ENCODE measurements at places on chromosomes 5 and 9. TPM values are rescaled to one million over a fixed set of nuclear protein-coding genes. Genes with fewer than 3 reads are reported as not detected.

The PCDHGB1 gene
- 0.43 TPM for total RNA-seq

DNA sequence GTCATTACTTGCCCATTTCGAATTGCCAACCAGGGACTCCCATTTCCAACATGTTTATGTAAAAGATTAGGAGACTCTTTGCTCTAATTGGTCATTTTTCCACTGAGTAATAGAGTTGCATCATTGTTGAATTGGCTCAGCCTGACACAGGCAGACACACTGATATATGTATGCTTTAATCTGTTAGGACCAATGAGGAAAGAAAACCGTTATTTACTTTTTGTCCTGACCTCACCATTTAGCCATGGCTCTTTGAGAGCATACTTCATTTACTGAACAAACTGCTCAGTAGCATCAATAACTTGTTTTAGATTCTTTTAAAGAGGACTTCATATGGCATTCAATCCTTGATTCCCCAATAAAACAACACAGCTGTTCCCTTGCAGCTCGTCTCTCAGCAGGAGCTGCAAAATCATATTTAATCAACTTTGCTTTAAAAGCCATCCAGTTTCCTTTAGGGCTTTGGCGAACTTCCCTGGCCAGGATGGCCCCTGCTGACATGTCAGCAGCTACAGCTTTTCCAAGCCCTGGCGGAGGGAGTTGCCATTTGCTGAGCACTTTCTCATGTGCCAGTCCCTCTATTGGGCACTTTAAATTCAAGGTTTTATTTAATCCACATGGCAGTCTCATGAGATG, 251.5 kb upstream of the TNC start:
- peak; percentile 89 for DNase-seq

DNA sequence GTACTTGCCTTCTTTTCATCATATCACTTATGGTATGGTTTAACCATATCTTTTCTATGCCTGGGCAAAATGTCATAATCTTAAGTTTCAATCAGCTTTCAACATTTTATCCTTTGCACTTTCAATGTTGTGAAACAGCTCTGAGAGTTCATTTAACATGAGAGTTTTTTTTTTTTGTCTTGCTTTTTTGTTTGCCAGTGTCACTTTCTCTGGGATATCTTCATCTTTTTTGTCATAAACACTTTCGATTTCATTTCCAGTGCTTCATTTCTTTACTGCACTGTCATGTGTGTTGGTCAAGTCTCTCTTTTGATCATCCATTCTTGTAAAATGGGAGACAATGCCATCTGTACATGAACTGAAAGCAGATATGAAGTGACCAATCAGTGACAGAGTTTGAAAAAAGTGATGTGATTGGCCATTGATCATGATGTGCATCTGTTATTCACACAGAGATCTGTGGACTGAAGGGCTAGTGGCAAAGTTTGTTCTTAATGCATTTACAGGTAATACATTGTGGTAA, 7.5 kb upstream of the POU5F2 start:
- DNase-seq = no peak

DNA sequence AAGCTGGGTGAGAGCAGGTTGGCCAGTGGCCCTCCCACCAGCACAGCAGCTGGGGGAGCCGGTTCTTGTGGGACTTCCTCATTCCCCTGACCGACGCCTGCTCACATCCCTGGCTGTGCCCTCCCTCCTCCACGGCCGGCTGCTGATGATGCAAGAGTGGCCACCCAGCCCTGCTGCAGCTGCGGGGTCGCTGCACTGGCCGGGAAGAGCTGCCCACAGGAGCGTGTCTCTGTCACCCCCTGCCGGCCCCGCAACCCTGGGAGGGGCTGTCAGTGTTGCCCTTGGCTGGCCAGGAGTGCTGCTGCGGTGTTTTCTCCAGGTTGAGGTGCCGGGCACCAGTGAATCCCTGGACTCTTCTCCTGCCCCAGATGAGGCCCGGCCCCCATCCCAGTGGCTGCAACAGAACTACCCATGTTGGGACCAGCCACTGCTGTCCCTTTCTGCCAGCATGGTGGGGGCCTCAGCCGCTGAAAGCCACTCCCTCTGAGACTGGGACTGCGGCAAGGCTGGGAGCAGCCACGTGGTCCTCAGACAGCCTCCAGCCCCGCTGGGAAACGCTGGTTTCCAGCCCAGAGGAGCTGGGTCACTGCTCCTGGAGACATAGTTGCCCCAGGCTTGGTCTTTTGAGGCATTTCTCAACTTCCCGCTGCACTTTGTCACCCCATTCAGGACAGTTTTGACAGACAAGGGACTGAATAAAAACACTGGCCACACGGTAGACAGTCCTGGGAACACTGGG, 739 bp downstream of the CARD9 start:
- peak; percentile 40 for DNase-seq

The NMUR2 gene
- not detected for total RNA-seq

- peak; percentile 31 for DNase-seq
Measured at GRCh38 chr5:129664336-129664937, 83.5 kb upstream of the MINAR2 start.

The ACTBL2 gene
- 6.7 TPM for total RNA-seq

The MTX3 gene
- total RNA-seq = 6.7 TPM

GRCh38 chr5:169389318-169389717, 88.4 kb upstream of the SLIT3 start:
- DNase-seq = no peak

DNA sequence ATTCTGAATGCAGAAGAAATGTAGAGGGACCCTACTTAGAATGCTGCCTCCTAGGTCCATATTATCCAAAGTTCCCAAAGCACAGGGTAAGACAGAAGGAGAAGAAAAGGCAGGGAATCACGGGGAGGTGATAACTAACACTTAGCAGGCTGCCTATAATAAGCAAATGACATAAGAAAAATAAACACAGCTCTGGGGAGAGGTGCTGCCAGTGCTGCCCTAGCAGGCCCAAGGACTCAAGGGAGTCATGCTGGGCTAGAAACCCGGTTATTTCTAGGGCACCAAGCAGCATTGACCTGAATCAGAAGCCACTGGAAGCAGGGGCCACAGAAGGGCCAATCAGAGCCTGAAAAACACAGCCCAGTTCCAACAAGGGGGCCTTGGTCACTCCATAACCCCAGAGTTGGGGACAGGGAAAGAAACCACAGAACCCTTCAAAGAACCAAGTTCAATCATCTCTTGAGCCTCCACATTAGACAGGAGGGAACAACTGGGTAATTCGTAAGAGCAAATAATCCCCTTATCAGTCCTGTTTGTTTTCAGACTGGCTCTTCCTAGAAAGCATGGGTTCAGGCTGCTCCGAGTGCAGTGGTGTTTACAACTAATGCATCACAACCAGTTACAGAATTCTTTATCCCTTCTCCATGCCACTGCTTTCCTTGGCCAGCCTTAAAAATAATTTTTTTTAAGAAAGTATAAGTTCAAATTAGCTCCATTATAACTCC, 24.0 kb downstream of the NRG2 start:
- no peak for DNase-seq

The UGT3A1 gene
- total RNA-seq = not detected

The RBM27 gene
- total RNA-seq = 15.7 TPM

- no peak for DNase-seq
Measured at GRCh38 chr5:112869948-112870347, 8.9 kb downstream of the SRP19 start.

DNA sequence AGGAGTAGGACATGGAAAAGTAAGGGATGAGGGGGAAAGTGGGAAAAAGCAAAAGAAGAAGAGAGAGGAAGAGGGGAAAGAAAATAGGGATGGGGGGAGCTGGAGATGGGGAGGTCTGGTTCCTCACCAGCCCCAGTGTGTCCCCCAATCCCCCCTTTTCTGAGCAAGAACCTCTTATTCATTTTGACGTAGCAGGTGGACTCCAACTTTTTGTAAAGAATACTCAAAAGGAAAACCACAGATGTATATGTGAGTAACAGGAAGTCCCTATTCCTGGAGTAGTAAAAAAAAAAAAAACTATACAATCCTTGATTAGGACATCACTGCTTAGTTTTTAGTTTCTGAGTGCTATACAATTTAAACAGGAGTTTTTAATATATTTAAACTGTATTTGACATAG, 3.9 kb upstream of the CFAP95 start:
- DNase-seq = no peak

The FANCC gene
- total RNA-seq = 12.3 TPM

- peak; percentile 35 for DNase-seq
Measured at GRCh38 chr5:120465436-120465961, 1.4 kb downstream of the PRR16 start.

The IPO11 gene
- total RNA-seq = 24.7 TPM

- no peak for DNase-seq
Measured at GRCh38 chr9:105963343-105964099, 269.2 kb downstream of the TMEM38B start.

DNA sequence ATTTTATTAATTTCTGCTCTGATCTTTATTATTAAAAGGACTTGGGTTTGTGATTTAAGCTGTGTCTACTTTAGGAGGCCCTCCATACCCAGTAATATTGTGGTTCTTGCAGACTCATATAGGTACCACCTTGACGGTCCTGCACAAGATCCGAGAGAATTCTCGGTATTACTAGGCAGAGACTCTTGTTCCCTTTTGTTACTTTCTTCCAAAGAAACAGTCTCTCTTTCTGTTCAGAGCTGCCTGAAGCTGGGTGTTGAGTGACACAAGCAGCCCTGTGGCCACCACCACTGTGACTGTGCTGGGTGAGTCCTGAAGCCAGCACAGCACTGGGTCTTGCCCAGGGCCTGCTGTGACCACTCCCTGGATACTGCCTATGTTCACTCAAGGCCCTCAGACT, 666.6 kb downstream of the SEMA5A start:
- no peak for DNase-seq

DNA sequence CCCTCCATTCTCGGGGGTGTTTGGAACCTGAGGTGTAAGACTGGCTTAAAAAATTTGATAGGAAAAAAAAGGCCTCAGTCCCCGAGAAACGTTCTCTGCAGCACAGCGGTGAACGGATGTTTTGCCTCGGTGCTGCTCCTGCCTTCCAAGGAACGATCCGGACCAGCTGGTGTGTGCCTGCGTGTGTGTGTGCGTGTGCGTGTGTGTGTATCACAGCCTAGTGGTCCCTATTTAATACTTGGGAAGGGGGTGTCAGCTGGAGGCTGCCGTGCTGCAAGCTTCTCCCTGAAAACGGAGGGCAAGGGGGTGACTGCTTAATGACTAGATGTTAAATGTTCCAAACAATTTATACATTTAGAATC, 76.9 kb downstream of the LHX2 start:
- DNase-seq = no peak

GRCh38 chr5:134913254-134913653, 8.3 kb downstream of the PCBD2 start:
- DNase-seq = no peak

The EXOSC2 gene
- total RNA-seq = 51.5 TPM

The IL5 gene
- total RNA-seq = not detected

The EQTN gene
- not detected for total RNA-seq

- no peak for DNase-seq
Measured at GRCh38 chr5:79849061-79849460, 142.0 kb downstream of the MTX3 start.

DNA sequence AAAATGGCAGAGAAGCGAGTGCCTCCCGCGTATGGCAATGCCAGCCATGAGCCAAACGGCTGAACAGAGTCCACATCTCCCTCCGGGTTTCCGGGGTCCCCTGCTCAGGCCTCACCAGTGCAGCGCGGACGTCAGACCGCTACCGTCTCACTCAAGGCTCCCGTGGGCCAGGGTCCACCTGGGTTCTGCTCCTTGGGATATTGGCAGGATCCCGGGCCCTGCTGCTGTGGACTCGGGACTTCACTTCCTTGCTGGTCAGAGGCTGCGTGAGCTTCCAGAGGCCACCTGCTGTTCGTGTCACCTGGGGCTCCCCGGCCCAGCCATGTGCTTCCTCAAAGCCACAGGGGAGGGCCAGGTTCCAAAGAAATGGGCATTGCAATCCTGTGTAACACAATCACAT, 38.4 kb upstream of the CLPTM1L start:
- DNase-seq = no peak

The GABBR2 gene
- total RNA-seq = 0.91 TPM

DNA sequence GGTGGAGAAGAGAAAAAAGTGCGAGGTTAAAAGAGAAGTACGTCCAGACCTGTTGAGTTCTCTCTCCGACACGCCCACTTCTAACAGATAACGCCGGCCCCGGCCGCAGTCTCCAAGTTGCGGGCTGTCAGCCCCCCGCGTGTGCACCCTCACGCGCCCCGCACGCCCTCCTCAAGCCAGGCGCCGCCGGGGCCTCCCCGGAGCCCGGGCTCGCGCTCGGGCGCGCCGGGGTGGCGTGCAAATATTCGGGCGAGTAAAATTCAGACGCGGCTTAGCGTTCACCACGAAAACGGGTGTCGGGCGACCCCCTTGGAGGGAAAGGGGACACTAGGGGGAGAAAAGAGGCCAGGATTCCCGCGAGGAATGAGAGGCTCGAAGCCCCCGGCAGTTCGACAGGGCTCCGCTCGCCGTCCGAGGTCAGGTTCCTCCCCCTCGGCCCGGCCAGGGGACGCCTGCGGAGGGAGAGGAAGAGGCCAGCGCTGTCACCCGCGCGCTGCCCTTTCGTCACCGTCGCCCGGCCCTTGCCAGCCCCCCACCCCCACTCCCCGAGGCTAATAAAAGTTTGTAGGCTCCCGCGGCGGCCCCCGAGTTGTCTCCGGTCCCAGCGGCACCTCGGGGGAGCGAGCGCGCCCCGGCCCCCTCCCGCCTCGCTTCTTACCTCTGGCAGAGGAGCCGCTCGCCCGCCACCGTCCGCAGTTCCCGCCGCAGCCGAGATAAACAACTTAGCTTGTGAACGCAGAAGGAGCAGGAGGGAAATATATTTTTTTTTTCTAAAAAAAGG, 743 bp downstream of the NR3C1 start:
- no peak for DNase-seq

DNA sequence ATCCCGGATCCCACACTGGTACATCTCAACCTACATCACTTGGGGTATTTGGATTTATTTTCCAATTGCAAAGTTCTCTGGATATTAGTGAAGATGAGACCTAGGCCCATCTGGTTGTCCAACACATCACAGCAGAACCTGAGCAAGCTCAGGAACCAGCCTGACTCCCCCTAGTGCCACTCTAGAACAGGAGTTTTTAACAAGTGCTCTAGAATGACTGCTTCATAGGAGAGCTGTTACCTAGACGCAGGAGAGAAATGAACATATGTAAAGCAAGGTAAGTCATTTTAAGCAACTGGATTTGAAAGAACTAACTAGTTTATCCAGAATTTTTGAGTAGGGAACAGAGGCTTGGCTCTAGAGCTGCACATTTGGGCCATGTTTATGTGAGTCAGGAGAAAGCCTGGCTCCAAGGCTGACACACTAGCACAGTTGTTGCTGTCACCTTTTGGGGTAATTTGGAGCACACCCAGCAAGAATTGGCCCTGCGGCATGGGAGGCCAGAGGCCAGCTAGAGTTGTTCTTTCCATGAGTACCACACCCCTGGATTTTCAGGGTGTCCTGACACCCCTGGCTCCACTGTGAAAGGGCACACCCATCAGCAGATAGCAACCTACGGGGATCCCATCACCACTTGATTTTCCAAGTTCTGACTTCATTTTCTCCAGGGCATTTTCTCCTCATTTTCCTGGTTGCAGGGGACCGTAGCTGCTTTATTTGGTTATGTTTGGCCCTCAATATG, 110.9 kb upstream of the LPAR1 start:
- DNase-seq = no peak

DNA sequence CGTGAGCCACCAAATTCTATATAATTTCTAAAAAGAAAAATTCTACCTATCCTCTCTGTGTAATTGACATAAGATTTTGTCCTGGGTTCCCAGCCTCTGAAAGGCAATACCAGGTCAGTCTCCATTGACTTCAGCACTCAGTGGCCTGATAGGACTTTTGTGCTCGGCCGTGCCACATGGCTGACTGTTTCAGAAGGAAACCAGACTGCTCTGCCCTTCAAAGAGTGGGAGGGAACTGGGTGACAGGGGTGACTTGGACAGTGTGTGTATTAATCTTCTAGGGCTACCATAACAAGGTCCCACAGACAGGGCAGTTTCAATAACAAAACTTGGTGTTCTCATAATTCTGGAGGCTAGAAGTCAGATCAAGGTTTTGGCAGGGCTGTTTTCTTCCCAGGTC, 43.0 kb downstream of the ARHGAP26 start:
- DNase-seq = no peak
